ENCODE measurements at places on chromosomes 2 and 18.

- H3K36me3 ChIP-seq: no peaks in the 10 kb centered on the region
- H3K4me1 ChIP-seq: no peaks in the 10 kb centered on the region
- no peak overlapping the region for H3K27ac ChIP-seq
- no peak for DNase-seq
- H3K27me3 ChIP-seq: peaks cover 60% of the 10 kb centered on the region
- H3K4me3 ChIP-seq: no peak overlapping the region
Observed at GRCh38 chr2:1868683-1869141, 124.4 kb upstream of the PXDN start.

- H3K4me3 ChIP-seq: no peak overlapping the region
- H3K27me3 ChIP-seq: no peaks in the 10 kb centered on the region
- no peak for DNase-seq
- peak overlapping the region; percentile 22 for H3K27ac ChIP-seq
Observed at GRCh38 chr2:64211276-64211921, 67.2 kb upstream of the PELI1 start.

GRCh38 chr18:5662586-5663090 is 118.8 kb upstream of the EPB41L3 start:
- no peaks in the 10 kb centered on the region for H3K36me3 ChIP-seq
- no peak overlapping the region for H3K4me3 ChIP-seq
- no peak for DNase-seq

- no peak overlapping the region for H3K4me3 ChIP-seq
- DNase-seq: no peak
- H3K4me1 ChIP-seq: no peaks in the 10 kb centered on the region
- H3K27ac ChIP-seq: peak overlapping the region; percentile 89
- no peaks in the 10 kb centered on the region for H3K27me3 ChIP-seq
- peaks cover 21% of the 10 kb centered on the region for H3K36me3 ChIP-seq
Observed at GRCh38 chr2:239129147-239129920, 271.5 kb downstream of the HDAC4 start.

DNA sequence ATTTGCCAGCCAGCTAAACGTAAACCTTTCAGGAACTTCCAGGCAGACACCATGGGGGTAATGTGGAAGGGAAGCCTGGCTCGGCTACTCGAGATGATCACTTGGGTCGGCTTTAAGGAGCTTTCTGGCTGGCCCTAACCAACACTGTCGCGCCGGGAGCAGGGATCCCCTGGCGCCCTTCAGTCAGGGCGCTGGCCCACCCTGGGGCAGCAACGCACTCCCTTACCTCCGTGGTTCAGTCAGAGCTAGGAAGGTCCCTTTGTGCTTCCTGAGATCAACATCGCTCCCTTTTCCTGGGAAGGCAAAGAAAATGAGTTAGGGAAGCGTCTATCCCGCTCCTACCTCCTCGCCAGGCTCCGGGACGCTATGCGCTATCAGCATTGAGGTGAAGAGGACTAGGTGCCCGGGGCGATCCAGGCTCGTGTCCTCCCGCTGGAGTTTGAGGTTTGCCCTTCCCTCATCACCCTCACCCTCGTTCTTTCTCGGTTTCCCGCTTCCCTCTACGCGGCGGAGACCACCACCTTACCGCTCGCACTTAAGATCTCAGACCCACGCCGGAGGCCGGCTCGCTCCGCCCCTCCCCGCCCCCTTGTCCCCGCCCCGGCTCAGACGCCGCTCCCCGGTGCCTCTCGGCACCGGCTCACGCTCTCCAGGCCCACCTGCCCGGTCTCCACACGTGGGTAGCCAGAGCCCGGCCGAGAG is 449 bp upstream of the ATRAID start:
- H3K27me3 ChIP-seq: no peaks in the 10 kb centered on the region
- peak overlapping the region; percentile 88 for H3K4me3 ChIP-seq
- DNase-seq: no peak
- H3K36me3 ChIP-seq: peaks cover 2% of the 10 kb centered on the region

DNA sequence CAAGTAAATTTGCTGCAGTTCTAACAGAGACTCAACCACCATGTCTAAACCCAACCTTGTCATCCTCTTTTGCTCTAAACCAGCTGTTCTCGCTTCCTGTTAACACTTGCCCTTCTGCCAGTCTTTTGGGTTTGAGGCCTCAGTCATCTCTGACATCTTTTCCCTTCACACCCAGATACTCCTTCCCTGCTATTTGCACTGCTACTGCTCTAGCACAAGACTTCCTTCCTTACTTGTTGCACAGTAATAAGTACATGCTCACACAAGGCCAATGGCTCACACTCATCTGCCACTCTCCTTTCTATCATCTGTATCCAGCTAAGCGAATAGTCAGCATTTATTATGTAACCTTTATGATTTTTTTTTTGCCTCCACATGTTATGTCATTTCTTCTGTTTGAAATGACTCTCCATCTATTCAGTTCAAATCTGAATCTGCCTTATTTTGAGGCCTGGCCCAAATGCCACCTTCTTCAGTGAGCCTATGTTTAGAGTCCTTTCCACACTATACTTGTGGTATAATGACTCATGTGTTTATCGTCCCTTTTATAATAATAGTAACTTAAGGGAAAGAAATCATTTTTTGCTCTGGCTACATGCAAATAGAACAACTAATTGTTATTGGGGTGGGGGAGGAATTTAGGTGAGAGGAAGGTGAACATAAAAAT is 22.5 kb upstream of the CDKL4 start:
- H3K36me3 ChIP-seq: peaks cover 17% of the 10 kb centered on the region
- H3K27me3 ChIP-seq: no peaks in the 10 kb centered on the region
- DNase-seq: no peak
- H3K4me3 ChIP-seq: no peak overlapping the region
- H3K27ac ChIP-seq: no peak overlapping the region
